ENCODE measurements at places on chromosomes 7 and 10.

DNA sequence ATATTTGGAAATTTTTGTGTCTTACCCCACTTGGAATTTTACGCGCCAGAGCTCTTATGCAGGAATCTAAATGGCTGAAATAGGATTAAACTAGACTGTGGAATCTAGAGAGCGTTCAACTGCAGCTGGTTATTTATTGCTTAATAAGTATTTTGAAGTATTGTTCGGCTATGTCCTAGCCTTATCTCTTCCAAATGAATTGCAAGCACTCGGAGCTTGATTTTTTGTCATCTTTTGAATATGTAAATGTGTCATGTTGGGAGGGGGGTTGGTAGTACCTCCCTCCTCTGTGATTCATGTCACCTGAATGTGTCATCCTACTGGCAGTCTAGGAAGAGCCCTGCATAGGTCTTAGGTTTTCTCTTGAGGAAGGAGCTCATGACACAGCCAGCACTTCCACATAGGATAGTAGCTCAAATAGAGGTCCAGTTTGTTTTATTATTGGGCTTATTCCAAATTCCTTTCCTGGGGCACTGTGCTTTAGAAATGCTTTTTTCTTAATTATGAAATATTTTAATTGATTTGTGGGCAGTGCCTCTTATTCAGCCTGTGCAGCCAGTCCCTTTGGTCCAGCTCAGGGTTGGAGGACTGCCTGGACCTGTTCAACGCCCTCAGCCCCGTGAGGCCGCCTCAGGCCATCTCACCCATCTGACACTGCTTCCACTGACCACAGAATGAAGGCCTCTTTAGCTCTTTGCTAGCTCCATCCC, 22.5 kb upstream of the TRIL start:
- DNase-seq: no peak

DNA sequence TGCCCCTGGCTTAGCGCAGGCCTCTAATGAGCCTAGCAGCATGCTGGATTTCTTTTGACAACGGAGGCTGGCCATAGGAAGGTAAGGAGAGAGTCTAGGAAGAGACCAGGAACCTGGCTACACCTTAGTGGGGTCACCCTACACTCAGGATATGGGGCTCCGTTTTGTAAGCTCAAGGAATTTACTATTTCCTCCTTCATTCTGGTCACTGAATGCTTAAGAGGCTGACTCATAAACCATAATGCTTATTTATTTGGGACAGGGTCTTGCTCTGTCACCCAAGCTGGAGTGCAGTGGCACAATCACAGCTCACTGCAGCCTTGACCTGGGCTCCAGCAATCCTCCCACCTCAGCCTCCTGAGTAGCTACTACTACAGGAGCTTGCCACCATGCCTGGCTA, 38.4 kb downstream of the CARD11 start:
- no peak for DNase-seq

DNA sequence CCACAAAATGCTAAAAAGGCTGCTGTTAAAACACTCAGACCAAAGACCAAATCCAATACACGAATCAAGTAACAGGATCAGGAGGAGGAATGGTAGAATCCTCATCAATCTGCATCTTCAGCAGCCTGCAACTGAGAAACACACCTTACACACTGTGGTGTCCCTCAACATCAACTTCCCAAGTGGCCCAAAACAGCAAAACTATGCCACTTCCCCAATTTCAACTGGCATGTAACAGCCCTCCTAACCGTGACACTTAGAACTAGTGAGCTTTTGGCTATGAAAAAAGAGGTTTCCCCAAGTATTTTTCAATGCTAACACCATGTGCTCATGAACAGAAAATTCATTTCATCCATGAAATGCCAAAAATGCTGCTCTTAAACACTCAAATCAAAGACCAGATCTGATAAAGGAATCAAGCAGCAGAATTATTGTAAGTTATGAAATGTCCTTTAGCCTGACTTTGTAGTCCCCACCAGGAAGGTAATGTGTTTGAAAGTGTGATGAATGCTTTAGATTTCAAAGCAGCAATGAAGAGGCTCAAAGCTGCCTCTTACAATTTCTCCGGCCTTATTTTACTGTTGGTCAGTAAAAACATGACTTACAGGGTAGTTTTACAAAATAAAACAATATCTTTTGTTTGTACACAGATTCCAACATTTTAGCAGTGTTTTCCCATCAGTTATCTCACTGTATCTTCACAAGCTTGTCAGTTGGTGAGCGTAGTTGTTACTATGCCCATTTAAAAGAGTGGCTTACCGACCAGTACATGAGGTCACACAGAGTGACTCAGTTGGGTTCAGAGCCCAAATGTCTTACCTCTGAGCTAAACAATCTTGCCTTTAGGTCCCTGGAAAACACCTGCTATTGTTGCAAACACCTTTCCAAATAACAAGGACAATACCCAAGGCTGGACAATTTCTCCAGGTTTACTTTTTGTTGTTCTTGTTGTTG, 65.7 kb upstream of the ASAH2 start:
- DNase-seq: no peak

DNA sequence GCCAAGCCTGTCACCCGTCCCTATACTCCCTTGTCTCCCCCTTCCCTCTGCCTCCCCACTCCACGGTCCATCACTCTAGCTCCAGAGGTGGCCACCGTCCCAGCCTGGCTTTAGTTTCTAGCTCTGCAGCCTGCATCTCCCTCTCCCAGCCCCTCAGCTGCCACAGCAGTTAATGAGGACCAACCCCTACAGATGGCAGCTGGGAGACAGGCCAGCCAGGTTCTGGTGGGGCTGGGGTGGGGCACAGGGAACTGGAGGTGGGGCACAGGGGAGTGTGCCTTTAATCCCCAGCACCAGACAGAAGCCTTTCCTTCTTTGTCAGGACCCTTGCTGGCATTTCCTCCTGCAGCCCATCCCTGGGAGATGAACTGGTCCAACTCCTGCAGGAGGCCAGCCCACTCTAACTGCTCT, 21.1 kb downstream of the UNC5B start:
- no peak for DNase-seq

DNA sequence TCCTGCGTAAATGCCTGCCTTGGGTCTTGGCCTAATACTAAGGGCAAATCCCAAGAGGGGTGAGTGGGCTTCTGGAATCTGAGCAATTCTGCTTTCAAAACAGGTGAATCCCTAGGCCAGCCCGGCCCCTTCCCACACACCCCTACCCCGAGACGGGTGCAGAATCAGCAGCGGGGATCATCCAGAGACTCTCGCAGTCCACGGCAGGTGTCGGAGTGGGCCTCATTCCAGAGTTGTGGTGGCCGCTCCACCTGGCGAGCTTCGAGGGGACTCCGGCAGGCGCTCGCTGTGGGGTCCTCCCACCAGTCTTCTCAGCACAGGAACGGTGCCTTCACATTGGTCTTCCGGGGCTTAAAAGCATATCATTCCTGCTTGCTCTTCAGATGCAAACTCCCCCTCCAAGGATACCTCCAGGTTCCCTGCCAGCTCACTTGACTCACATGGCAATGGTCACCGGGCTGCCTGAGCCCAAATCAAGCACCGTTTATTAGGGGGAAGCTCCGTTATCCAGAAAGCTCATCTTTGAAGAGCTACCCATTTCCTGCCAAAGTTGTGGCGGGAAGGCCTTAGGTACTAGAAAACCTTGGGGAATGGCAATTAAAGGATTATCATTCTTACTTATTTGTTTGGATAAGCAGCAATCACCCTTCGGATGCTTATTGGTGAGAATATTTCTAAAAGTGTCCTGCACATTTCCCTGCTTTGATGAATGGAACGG, 67.6 kb downstream of the PRKAG2 start:
- DNase-seq: no peak

GRCh38 chr10:31095677-31096560, 64.3 kb upstream of the ZNF438 start:
- no peak for DNase-seq

DNA sequence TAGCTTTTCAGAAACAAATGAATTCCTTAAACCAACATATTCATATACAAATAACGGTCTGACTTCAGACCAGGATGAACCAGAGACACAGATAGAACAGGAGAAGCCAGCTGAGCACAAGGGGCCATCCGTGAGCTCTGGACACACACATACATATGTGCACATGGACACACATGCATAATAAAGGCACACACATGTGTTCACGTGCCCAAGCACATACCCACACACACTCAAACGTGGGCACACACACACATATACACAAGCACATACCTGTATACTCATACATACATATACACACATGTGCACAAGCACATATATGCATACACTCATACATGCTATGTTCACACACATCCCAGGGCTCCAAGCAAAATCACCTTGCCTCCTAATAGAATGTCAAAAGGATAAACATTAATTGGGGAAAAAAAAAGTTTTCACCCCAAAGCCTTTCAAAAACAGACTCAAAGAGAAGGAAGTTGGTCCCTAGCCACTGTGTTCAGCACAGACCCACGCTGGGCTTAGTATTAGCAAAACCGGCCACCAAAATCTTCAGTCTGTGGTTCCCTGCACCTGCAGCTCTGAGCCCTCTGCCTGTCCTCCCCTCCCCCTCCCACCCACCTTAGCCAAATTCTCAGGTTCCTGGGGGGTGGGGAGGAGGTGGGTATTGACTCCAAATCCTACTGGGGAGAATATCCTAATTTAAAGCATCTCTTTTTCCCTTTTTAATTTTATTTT, 100.4 kb upstream of the MACROH2A2 start:
- no peak for DNase-seq

- no peak for DNase-seq
Observed at GRCh38 chr10:119806334-119807130, 66.1 kb downstream of the MCMBP start.

GRCh38 chr7:114806590-114807162, 115.2 kb upstream of the MDFIC start:
- no peak for DNase-seq

DNA sequence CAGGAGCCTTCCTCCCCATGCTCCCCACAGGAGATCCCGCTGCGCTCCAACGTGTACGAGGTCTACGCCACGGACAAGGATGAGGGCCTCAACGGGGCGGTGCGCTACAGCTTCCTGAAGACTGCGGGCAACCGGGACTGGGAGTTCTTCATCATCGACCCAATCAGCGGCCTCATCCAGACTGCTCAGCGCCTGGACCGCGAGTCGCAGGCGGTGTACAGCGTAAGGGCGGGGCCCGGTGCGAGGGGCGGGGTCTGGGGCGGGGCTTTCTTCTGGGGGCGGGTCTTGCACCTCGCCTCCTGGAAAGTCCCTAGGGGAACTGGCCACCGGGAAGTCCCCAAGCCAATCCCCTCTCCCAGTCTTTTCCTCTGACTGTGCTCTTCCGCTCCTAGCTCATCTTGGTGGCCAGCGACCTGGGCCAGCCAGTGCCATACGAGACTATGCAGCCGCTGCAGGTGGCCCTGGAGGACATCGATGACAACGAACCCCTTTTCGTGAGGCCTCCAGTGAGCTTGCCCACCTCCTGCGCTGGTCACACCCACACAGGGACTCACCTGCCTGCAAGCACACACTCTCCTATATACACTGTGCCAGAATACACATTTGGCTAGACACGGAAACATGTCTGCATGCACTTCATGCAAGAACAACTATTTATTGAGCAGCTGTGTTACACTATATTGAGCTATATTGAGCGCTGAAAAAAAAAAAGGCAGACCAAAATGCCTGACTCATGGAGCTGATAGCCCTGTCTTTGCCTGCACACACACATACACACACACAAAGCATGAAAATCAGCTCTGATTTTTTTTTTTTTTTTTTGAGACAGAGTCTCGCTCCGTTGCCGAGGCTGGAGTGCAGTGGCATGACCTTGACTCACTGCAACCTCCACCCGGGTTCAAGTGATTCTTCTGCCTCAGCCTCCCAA, 32.7 kb upstream of the VSIR start:
- DNase-seq: no peak

GRCh38 chr10:103552856-103553742, 59.6 kb downstream of the NEURL1 start:
- DNase-seq: no peak

GRCh38 chr7:41501466-41501865, 201.4 kb downstream of the INHBA start:
- DNase-seq: no peak

DNA sequence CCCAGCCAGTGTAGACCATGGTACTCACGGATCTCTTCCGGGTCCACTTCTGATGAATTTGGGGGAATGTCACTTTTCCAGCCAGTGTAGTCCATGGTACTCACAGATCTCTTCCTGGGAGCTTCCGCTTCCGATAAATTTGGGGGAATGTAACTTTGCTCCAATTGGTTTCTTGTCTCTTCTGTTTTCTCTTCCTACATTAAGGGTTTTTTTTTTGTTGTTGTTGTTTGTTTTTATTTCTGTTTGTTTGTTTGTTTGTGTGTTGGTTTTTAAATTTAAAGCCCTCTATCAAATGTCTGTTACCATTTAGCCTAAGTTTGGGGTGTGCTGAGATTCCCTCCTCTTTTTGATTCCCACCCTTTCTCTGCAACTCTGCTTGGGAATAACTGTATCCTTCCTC, 475.8 kb upstream of the FZD8 start:
- DNase-seq: no peak

DNA sequence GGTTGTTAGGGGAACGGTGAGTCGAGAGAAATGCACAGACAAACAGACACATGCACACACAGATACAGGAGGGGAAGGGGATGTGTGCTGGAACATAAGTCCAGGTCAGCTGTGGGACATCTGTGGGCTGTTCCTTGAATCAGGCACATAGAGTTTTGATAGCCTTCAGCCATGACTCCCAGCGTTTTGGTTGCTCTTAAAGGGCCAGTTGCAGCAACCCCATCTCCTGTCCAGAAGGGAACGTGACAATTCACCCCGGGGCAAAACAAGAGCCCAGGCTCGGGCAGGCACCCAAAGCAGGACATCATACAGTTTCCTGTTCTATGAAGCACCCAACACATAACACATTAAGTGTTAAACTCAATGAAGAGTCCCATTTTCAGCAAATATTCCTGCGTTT, 9.6 kb downstream of the INSYN2A start:
- DNase-seq: no peak

DNA sequence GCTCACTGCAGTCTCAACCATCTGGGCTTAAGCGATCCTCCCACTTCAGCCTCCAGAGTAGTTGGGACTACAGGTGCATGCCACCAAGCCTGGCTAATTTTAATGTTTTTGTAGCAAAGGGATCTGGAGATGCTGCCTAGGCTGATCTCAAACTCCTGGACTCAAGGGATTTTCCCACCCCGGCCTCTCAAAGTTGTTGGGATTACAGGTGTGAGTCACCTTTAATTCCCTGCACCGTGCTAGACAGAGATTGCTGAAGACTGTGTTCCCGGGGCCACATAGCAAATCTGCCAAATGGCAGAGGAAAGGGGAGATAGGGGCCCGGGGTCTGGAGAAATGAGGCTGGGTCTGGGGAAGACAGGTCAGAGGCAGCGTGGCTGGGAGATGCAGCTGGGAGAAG, 20.6 kb upstream of the PSMG3 start:
- DNase-seq: no peak

All from stimulated activated CD4-positive, alpha-beta T cell treated with anti-CD3 and anti-CD28 coated beads, Interleukin-4, amount 100 ng/mL, for 4 hours (primary cell).